ENCODE measurements at places on chromosomes 11 and 22. TPM values are rescaled to one million over a fixed set of nuclear protein-coding genes. Genes with fewer than 3 reads are reported as not detected.

The CNIH2 gene
- total RNA-seq, result not detected

The SOX6 gene
- total RNA-seq, result 50.1 TPM

The BDNF gene
- 1.0 TPM for total RNA-seq

The SCGB1D2 gene
- total RNA-seq, result not detected

The MYOD1 gene
- 22.4 TPM for total RNA-seq

The OR2AT4 gene
- total RNA-seq, result not detected

The CHCHD10 gene
- 3.7 TPM for total RNA-seq

The TMEM191B gene
- total RNA-seq, result not detected

The RAB36 gene
- total RNA-seq, result 0.52 TPM

The PKDREJ gene
- not detected for total RNA-seq

The ANKK1 gene
- not detected for total RNA-seq

The NADSYN1 gene
- 27.7 TPM for total RNA-seq

The NXPE1 gene
- not detected for total RNA-seq

The OR5A1 gene
- not detected for total RNA-seq

The KRTAP5-10 gene
- total RNA-seq, result not detected

The MCHR1 gene
- 1.6 TPM for total RNA-seq

The TMEM191C gene
- total RNA-seq, result under 0.01 TPM

The PPFIBP2 gene
- 65.8 TPM for total RNA-seq

The AGBL2 gene
- 2.6 TPM for total RNA-seq

The TPH1 gene
- under 0.01 TPM for total RNA-seq

The PATE4 gene
- total RNA-seq, result not detected

Data from skeletal muscle tissue (tissue), 5 donors.